ENCODE measurements at places on chromosomes 4 and X.

- DNase-seq, result no peak
These were observed 48.5 kb upstream of the CYSLTR1 start for GRCh38 chrX:78375894-78376293.

- DNase-seq, result no peak
These were observed 52.2 kb upstream of the HGFAC start for GRCh38 chr4:3389233-3390215.

DNA sequence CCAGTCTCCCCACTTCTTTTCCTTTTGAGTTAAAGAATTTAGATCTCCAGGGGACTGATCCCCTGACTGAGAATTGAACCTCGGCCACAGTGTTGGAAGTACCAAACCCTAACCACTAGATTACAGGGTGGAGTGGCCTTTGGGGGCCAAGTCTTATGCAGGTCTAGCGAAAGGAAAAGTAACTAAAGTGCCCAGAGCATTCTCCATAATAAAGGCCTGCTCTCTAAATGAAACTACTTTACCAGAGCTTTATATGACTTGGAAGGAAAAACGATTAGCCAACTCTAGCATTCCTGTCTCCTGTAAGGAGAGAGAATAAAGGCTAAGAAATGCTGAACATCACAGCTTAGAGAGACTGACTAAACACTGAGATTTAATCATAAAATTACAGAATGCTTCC lies 788.0 kb downstream of the C4orf33 start:
- DNase-seq, result no peak

GRCh38 chr4:167031534-167032156 lies 202.6 kb downstream of the SPOCK3 start:
- DNase-seq, result no peak

DNA sequence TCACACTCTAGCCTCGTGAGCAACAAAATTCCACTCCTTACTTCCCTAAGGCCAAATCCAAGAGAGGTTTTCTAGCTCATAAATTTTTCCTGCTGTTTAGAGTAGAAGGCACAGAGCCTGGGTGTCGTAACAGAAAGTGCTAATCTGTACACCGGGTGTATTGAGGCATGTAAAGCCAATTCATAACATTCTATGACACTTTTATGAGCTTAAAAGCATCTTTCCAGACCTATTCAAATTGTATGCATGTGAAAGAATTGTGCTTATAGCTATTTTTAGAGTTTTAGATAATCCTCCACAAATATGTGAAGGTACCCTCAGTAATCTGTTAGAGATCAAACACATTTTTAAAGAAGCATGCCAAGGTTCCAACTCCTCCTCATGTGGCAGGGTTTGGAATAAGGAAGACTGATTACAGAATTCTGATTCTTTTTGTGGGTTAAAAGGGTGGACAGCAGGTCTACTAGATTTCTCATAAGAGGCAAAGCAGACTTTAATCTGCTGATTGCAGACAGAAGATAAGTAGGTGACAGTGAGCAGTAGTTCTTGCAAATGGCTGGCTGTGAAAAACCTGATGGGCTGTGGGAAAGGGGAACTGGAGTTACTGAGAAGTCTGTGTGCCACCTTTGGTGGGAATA lies 25.5 kb upstream of the LRCH2 start:
- DNase-seq, result no peak

DNA sequence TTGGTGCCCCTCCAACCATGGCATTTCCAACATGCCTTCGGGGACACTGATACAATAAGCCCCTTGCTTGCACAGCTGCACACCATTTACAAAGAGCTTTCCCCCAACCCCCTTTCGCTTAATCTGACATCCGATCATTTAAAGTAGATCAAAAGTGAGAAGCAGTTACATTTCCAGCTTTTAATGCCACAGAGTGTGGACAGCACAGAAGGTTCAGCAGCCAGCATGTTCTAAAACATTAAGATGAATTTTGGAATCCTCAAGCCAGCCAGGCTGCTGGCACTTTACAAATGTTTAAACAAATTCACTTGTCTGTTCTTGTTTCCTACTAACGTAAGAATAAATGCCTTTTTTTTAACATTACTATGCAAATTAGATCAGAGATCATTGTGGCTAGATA lies 284.4 kb upstream of the LDB2 start:
- DNase-seq, result no peak

- no peak for DNase-seq
These were observed 2.3 kb downstream of the FHDC1 start for GRCh38 chr4:152938237-152938947.
